ENCODE measurements at places on chromosomes 5 and 9.

GRCh38 chr5:173316339-173317020, 11.7 kb downstream of the STC2 start:
- DNase-seq: no peak

DNA sequence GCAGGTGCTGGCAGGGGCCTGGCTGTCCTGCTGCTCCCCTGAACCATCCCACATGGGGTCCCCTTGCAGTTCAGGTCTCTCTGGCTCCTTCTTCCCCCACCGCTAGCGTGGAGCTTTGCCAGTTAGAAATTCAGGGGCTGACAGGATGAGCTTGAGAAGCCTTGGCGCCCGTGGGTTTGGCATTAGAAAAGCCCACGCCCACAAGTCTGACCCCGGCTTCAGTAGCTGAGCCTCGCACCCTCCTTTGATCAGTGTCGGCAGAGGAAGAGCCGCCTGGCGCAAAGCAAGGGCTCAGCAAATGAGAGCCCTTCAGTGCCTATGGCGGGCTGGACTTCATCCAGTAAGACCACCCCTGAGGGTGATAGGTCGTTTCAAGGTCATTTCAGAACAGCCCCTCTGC, 30.1 kb upstream of the NCS1 start:
- no peak for DNase-seq

GRCh38 chr9:105330201-105330600, 85.8 kb downstream of the SLC44A1 start:
- DNase-seq: no peak

GRCh38 chr9:134985451-134985850, 67.7 kb upstream of the FCN1 start:
- no peak for DNase-seq
